ENCODE measurements at places on chromosomes 2 and 18. TPM values are rescaled to one million over a fixed set of nuclear protein-coding genes. Genes with fewer than 3 reads are reported as not detected.

DNA sequence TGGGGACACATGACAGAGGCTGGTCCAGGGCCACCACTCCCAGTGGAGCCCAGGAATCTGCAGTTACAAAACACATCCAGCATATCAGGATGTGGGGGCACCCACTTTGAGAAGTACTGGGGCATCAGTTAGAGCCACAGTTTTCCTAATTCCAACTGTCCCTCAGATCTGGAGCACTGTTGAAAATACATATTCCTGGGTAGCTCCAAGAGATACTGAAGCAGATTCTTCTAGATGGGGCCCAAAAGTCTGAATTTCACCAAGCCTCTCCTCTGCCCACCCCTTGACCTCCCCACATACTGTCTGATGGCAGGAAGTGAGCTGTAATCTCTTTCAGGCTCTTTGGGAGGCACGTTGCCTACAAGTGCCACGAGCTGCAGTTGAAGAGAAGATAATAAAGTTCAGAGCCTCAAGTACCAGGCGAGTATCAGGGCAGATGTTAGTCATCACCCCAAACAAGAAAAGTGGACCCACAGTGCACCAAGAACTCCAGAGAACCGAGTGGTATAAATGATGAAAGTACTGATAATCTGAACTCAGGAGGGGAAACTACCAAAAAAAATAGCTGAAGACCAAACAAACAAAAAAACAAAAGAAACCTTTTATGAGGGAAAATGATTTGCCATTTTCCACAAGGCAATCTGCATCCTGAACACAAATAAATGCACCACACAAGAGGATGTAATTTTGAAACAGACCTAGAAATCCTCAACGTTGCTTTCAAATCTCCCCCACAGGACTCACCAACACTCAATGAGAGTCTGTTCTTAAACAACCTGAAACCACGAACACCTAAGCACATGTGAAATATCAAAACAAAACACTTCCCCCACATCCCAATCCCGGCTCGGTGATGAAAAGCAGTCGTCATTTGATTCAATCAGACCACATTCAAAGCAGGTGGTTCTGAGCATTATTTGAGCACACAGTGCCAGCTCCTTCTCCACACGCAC is 98.7 kb downstream of the TCF4 start:
- no peak for DNase-seq
- H3K27me3 ChIP-seq = no peaks in the 10 kb centered on the region
- peak overlapping the region; percentile 20 for H3K27ac ChIP-seq
- no peak overlapping the region for H3K4me3 ChIP-seq

GRCh38 chr2:235841863-235842262 is 326.3 kb downstream of the GBX2 start:
- no peaks in the 10 kb centered on the region for H3K27me3 ChIP-seq
- H3K36me3 ChIP-seq = no peaks in the 10 kb centered on the region
- H3K4me3 ChIP-seq = no peak overlapping the region
- no peak overlapping the region for H3K27ac ChIP-seq

GRCh38 chr2:212484563-212485080 is 54.0 kb downstream of the ERBB4 start:
- H3K27me3 ChIP-seq = no peaks in the 10 kb centered on the region
- no peak overlapping the region for H3K27ac ChIP-seq
- H3K4me3 ChIP-seq = no peak overlapping the region
- H3K36me3 ChIP-seq = no peaks in the 10 kb centered on the region

- DNase-seq = no peak
- H3K4me3 ChIP-seq = no peak overlapping the region
- no peak overlapping the region for H3K27ac ChIP-seq
- no peaks in the 10 kb centered on the region for H3K36me3 ChIP-seq
- no peaks in the 10 kb centered on the region for H3K4me1 ChIP-seq
Observed at GRCh38 chr2:187939180-187939579, 352.5 kb upstream of the GULP1 start.

DNA sequence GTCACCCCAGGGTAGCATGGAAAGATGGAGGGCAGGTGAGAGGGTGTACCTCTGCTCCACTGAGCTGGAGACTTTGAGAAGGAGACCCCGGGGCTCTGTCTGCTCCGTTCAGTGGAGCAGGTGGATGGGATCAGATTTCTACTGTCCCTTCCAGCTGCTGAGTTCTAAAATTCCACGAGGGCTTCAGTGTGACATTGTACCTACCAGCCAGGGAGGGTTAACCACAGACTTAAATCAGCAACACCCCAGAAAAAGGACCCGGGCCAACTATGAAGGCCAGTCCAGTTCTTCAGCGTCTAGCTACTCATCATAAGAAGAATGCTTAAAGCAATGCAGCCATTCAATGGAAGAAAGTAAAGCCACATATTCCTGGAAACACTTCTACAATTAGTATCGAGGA is 23.8 kb downstream of the STAT1 start:
- H3K27me3 ChIP-seq = no peaks in the 10 kb centered on the region
- no peak for DNase-seq
- H3K36me3 ChIP-seq = peaks cover 96% of the 10 kb centered on the region
- H3K4me3 ChIP-seq = no peak overlapping the region
- no peak overlapping the region for H3K27ac ChIP-seq

GRCh38 chr2:27441958-27442919 is at the start of gene KRTCAP3:
Gene KRTCAP3, plus strand, starts transcription at chr2:27442381. Its CDS starts 32 bp downstream, at chr2:27442413.
- H3K27ac ChIP-seq = no peak within 1 kb of the TSS
- no peaks in the 10 kb centered on the region for H3K4me1 ChIP-seq
- DNase-seq = no peak
- H3K27me3 ChIP-seq = no peaks in the 10 kb centered on the region

DNA sequence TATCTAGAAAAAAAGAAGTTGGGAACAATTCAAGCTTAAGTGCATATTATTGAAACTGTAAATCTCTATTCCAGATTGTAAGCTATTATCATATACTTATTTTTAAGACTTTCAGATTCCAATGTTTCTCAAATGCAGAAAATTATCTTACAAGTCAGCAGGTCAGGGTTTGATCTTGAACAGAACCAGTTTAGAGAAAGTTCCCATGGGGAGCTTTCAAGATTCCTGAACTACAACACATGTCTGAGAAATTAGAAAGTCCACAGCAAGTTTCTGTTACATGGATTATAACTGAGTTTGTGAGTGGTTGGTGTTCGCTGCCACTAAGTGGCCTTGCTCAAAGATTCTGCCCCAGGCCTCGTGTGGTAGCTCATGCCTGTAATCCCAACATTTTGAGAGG is 31.6 kb upstream of the SP3 start:
- peaks cover 5% of the 10 kb centered on the region for H3K4me1 ChIP-seq
- DNase-seq = no peak
- no peaks in the 10 kb centered on the region for H3K36me3 ChIP-seq
- H3K27ac ChIP-seq = no peak overlapping the region
- no peak overlapping the region for H3K4me3 ChIP-seq

DNA sequence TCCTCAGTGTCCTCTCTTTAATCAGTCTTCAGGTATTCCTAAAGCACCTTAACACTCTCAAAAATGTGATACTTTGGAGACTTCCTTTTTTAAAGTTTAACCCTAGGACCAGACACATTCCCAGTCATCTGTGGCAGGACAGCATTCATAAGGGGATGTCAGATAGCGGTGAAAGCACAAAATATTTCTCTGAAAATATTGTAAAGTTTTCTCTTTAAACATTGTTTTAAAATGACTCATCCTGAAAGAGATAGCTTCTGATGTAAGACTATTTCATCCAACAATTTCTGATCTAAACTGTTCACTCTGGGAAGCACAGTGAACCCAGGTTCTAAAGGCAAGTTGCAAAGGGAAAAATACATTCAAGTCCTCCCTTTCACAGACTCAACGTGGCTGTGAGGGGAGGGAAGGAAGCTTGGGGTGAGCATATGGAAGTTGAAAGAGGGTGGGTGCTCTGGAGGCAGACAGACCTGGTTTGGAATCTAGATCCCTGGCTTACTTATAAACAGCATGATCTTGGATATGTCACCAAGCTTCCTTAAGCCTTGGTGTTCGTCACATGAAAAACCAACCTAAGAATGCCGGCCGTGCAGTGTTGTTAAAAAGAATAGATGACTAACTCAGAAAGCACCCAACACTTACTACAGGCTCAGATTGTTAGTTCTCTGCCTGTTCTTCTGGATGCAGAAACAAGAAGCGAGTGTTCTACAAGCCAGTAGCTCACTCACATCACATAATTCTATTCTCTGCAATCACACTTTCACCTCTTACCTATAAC is 12.1 kb downstream of the GALNT14 start:
- H3K4me1 ChIP-seq = no peaks in the 10 kb centered on the region
- DNase-seq = no peak
- H3K4me3 ChIP-seq = no peak overlapping the region
- no peaks in the 10 kb centered on the region for H3K27me3 ChIP-seq
- H3K27ac ChIP-seq = no peak overlapping the region
- H3K36me3 ChIP-seq = no peaks in the 10 kb centered on the region

DNA sequence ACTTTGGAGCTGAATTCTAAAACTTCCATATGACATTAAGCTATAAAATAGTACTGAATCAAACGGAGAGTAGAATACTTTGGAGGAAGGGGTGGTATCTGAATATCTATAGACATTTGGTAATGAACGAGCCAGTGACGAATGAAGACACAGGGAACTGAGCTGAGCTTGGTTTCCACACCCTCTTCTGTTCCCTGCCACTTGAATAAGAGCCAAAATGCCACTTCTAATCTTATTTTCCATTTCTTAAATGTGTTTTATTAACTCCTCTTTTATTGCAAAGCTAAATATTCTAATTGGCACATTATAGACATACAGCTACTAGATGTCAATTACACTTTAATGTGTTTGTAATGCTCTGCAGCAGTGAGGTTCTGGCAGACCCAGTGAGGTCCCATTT is 76.1 kb downstream of the AFF3 start:
- no peak overlapping the region for H3K27ac ChIP-seq
- H3K4me3 ChIP-seq = no peak overlapping the region
- H3K4me1 ChIP-seq = no peaks in the 10 kb centered on the region
- no peaks in the 10 kb centered on the region for H3K36me3 ChIP-seq

GRCh38 chr18:70319187-70319586 is 30.3 kb downstream of the SOCS6 start:
- no peak overlapping the region for H3K27ac ChIP-seq
- DNase-seq = no peak
- peaks cover 4% of the 10 kb centered on the region for H3K4me1 ChIP-seq
- H3K4me3 ChIP-seq = no peak overlapping the region

DNA sequence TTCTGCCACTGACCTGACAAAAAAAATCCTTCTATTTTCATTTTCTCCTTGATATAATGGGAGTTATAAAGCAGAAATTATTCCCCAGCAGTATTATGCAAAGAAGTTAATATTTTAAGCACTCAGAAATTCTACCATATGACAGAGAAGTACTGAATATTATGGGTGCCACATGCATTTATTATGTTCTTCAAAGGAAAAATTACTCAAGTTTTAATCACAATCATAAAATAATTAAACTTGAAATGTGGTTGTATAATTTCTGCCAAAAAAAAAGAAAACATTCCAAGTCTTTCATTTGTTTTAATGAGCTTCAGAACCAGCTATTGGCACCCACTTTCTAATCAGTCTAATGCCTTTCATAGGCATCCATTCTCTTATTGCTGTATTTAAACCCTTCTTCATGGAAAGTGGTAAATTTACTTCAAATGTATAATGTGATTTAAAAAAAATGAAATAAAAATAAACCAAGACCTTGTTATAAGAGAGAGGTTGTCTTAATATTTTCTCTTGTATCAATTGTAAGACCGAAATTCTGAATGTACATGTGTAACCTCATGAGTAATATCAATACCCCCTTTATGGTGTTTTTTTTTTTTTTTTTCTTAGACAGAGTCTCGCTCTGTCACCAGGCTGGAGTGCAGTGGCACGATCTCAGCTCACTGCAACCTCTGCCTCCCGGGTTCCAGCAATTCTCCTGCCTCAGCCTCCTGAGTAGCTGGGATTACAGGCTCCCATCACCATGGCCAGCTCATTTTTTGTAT is 302.3 kb downstream of the IRS1 start:
- DNase-seq = no peak
- H3K4me3 ChIP-seq = no peak overlapping the region
- H3K4me1 ChIP-seq = no peaks in the 10 kb centered on the region
- H3K27ac ChIP-seq = no peak overlapping the region
- H3K27me3 ChIP-seq = no peaks in the 10 kb centered on the region
- H3K36me3 ChIP-seq = no peaks in the 10 kb centered on the region

GRCh38 chr18:59093668-59094067 is 46.0 kb upstream of the SEC11C start:
- no peaks in the 10 kb centered on the region for H3K36me3 ChIP-seq
- no peak overlapping the region for H3K4me3 ChIP-seq
- H3K27ac ChIP-seq = no peak overlapping the region
- no peak for DNase-seq
- H3K27me3 ChIP-seq = peaks cover 39% of the 10 kb centered on the region

GRCh38 chr18:66582211-66582610 is 21.7 kb downstream of the CDH19 start:
- no peaks in the 10 kb centered on the region for H3K4me1 ChIP-seq
- no peaks in the 10 kb centered on the region for H3K36me3 ChIP-seq
- H3K4me3 ChIP-seq = no peak overlapping the region

DNA sequence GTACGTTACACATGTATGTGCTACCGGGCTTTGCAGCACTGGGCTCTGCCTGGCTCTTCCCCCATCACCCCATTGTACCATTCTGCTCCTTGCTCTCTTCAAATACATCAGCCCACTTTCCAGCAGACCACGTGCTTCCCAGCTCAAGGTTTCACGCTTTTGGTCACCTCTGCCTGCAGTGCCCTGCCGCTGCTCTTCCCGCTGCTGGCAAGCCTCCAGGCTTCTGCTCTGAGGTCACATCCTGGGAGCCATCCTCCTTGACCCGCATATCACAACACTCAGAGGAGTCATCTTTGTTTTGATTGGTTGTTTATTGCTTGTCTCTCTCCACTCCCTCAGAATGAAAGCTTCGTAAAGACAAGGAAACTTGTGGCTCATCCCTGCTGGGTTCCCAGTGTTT is 34.1 kb downstream of the KIF5C start:
- peaks cover 3% of the 10 kb centered on the region for H3K27me3 ChIP-seq
- H3K4me1 ChIP-seq = no peaks in the 10 kb centered on the region
- no peak overlapping the region for H3K27ac ChIP-seq
- no peak overlapping the region for H3K4me3 ChIP-seq
- no peaks in the 10 kb centered on the region for H3K36me3 ChIP-seq

- H3K36me3 ChIP-seq = no peaks in the 10 kb centered on the region
- no peak overlapping the region for H3K27ac ChIP-seq
- peaks cover 5% of the 10 kb centered on the region for H3K27me3 ChIP-seq
- no peaks in the 10 kb centered on the region for H3K4me1 ChIP-seq
Observed at GRCh38 chr18:45538444-45538843, 76.8 kb upstream of the SLC14A2 start.

GRCh38 chr2:149291881-149292280 is 38.5 kb upstream of the LYPD6 start:
- no peaks in the 10 kb centered on the region for H3K36me3 ChIP-seq
- no peak for DNase-seq
- no peak overlapping the region for H3K27ac ChIP-seq
- H3K27me3 ChIP-seq = no peaks in the 10 kb centered on the region
- no peaks in the 10 kb centered on the region for H3K4me1 ChIP-seq

- no peaks in the 10 kb centered on the region for H3K27me3 ChIP-seq
- no peaks in the 10 kb centered on the region for H3K4me1 ChIP-seq
- DNase-seq = peak; percentile 54
- H3K4me3 ChIP-seq = peak overlapping the region; percentile 2
- H3K36me3 ChIP-seq = no peaks in the 10 kb centered on the region
- H3K27ac ChIP-seq = no peak overlapping the region
Observed at GRCh38 chr18:28541276-28541930, 364.5 kb upstream of the CDH2 start.

Gene CNDP1
- total RNA-seq = not detected

Gene DOK1
- total RNA-seq = 89.8 TPM

Gene RFX8
- total RNA-seq = 7.6 TPM

Gene ARHGEF4
- total RNA-seq = 3.6 TPM

Gene ERICH2
- total RNA-seq = not detected

Gene CYTIP
- total RNA-seq = 1.4 TPM

Gene PDE1A
- 42.0 TPM for total RNA-seq

Gene SLC8A1
- 82.9 TPM for total RNA-seq

Gene NTSR2
- total RNA-seq = not detected

Gene TRIM43
- total RNA-seq = not detected

All from osteoblast (primary cell).